ENCODE measurements at places on chromosomes 5 and 9.

GRCh38 chr5:75756981-75757380, 39.7 kb upstream of the POC5 start:
- DNase-seq = no peak

GRCh38 chr5:147578228-147579024, 68.6 kb upstream of the DPYSL3 start:
- DNase-seq = no peak

GRCh38 chr9:136211441-136212344, 6.8 kb upstream of the LHX3 start:
- DNase-seq = no peak

DNA sequence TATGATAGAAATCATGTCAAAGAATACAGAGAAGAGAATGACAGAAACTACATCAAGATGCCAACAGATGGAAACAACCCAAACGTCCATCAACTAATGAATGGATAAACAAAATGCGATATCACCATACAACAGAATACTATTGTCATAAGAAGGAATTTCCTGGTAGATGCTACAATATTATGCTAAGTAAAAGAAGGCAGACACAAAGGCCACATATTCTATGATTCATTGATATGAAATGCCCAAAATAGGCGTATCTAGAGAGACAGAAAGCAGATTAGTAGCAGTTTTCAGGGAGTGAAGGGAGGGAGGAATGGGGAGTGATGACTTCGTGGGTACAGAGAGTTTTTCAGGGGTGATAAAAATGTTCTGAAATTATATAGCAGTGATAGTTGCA, 58.3 kb upstream of the AKNA start:
- DNase-seq = no peak

DNA sequence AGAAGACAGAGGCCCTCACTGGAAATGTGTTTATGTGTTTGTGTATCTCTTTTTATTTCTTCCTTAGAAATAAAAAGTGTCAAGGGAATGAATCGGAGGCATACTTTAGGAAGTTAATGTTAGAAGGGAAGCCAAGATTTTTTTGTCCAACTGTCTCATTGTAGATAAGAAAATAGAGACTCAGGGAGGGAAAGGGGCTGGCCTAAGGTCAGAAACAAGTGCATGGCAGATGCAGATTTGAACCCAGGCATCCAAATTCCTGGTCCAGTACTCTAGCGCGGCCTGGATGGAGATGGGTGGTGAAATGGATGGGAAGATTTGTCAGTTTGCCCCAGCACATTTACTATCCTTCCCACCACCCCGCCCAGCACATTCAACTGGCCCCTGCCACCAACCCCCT, 19.8 kb upstream of the TNIP1 start:
- DNase-seq = no peak

GRCh38 chr9:82934949-82935348, 128.0 kb downstream of the RASEF start:
- DNase-seq = no peak

DNA sequence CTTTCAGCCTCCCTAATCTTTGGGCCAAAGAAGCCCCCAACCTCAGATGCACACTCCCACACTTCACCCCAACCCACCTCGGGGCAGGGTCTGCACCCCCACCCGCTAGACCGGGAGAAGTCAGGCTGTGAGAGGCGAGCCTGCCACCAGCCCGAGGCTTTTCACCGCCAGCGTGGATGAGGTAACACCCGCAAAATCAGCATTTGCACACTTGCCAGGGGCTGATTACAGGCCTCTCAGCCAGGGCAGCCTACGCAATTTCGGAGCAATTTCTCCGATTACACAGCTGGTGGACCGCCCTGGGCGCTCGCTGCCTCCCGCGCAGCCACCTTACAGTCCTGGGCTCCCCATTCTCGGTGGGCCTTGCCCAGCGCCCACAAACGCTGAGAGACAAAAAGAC, 68.5 kb downstream of the FOXD1 start:
- DNase-seq = no peak

- no peak for DNase-seq
These were observed 294.4 kb downstream of the MARCHF11 start for GRCh38 chr5:15885156-15885555.

DNA sequence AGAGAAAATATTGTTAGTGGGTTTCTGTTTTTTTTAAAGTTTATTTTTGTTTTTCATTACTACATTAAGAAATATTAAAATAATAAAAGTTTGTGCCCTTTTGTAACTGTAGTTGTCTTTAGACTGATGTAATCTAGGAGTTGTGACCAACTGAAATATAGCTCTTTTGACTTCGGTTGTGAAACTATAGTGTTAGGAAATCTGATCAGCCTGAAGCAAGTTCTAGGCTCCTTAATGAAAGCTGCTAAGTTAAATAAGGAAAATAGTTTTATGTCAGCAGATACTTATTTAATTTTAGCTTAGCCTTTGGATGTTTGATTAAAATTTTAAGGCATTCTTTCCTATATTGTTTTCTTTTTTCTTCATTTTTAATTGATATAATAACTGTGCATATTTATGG, 14.2 kb downstream of the AP3S1 start:
- DNase-seq = no peak

GRCh38 chr9:96056226-96056625, 180.7 kb downstream of the ERCC6L2 start:
- DNase-seq = no peak

GRCh38 chr5:76450054-76450453, 47.0 kb downstream of the IQGAP2 start:
- no peak for DNase-seq

DNA sequence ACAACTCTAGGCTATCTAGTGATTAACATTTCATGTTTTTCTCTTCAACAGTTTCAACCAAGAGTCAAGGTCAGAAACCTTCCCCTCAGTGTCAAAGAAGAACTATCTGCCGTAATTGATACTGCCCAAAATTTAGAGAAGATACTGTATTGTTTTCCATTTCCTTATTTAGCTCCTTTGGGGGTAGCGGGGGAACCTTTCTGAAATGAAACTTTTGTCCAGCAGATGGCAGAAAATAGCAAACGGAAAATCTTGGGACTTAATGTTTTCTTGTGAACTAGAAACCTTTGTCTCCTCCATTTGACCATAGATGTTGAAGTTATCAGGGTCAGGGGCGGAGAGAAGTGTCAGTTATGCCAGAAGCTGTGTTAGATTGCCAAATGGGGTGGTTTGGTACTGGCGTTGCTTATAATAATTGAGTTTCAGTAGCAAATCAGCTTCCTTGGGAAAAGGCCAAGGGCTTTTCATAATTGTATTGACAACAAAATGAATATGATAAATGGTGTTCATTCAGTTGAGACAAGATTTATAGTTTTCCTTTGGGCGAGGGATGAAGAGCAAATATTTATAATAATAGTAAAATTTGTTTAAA, 101.7 kb upstream of the TLX3 start:
- no peak for DNase-seq

DNA sequence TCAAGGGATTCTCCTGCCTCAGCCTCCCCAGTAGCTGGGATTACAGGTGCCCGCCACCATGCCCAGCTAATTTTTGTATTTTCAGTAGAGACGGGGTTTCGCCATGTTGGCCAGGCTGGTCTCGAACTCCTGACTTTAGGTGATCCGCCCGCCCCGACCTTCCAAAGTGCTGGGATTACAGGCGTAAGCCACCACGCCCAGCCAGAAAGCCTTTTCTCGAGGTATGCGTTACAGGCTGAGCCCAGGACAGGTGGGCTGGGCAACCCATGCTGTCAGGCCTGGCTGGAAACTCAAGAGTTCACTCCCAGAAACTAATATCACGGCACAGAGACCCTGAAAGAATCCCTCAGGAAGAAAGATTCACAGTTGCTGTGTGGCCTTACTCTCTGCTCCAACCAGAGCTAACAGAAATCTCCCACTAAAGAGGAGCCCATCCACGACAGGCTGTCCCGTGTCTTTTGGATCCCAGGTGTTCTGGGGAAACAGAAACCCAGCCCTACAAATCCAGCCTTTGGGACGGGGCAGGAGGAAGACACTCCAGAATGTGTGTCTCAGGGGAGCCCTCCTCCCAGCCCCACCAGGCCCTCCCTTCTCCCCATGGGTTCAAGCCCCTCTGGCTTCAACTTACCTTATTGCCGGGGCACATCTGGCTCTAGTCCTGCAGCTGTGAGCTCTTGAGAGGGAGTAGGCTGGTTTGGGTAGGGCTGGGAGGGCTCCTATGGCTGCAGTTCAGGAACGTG, 400 bp downstream of the TIFAB start:
- no peak for DNase-seq

DNA sequence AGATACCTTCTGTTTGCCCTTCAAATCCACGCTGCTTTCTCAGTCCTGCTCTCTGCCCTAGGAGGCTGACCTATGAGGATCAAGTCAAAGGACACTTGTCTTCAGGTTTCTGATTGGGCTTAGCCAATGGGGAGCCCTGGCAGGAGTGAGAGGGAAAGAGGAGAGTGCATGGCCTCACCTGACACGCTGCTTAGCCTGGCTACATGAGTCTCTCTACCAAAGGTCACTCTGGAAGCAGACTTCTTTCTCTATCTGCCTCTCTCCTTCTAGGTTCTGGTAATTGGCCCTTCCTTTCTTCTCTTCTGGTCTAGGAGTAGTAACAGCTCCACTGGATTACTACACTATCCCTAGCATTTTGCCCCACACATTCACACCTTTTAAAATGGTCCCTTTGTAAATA, 13.1 kb downstream of the ARSB start:
- DNase-seq = no peak

GRCh38 chr9:14344941-14345353, 31.0 kb upstream of the NFIB start:
- no peak for DNase-seq

- DNase-seq = no peak
These were observed 2.2 kb downstream of the RACK1 start for GRCh38 chr5:181241393-181241975.

DNA sequence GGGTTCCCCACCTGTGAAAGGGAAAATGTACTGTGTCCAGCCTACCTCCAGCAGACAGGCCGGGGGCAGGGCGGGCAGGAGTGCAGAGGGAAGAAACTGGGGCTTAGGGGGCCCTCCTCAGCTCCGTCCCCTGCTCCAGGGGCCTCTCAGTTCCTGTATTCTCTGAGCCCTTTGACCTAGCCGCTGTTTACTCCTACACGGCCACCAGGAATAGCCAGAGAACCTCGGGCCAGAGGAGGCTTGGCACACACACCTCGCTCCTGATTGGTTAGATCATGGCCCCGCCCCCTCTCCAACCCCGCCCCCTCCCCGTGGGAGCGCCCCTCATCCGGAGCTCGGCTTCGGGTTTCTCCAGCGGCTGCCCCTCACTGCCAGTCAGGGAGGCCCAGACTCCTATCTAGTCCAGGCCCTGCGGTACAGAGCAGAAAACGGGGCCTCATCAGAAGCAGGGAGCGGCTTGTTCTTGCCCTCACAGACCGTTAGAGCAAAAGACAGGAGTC, 2.2 kb downstream of the ST6GALNAC6 start:
- DNase-seq = no peak

DNA sequence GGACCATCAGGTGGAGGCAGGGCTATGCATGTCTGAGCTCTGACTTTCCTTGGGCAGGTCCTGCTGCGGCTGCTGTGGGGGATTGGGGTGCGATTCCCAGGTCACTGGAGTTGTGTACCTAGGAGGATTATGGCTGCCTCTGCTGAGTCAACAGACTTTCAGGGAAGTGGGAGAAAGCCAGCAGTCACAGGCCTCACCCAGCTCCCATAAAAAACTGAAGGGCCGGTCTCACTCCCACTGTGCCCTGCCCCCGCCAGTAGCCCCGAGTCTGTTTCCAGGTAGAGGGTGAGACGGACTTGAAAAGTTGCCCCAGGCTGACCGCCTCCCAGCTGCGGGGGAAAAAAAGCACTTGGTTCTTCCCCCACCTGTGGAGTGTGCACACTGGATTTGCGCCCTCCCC, 76.7 kb downstream of the FAM170A start:
- no peak for DNase-seq

DNA sequence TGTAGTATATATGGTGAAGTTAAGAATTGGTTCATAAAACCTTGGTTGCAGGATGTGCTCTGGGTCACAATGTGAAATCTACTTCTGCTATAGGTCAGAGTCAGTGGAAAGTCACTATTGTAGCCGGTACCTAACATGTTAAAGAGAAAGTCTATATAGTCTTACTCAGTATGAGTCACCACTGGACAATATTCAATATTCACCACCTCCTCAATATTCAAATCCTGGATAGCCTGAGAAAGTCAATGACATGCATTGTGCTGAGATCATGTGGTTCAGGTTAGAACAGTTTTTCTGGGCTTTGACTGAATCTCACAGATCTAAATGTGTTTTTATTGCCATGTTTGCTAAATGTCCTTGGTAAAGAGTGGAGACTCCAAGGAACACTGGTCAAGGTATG, 108.8 kb downstream of the HMHB1 start:
- no peak for DNase-seq

- no peak for DNase-seq
These were observed 3.5 kb downstream of the ESM1 start for GRCh38 chr5:54981928-54982327.

DNA sequence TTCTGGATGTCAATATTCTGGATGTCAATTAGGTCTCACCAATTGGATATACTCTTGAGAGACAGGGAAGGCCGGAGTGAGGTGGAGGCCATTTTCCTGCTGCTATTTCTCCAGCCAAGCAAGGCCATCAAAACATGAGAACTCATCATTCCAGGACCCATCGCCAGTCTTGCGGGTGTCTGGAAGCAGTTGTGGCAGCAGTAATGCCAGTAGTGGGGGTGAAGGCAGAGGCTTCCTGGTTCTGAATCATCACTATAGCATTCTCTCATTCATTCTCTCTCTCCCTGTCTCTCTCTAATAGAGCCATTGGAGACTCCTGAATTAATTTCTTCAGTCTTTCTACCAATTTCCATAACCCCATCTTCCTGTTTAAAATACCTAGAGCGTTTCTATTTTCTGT, 71.8 kb downstream of the EGFLAM start:
- no peak for DNase-seq

DNA sequence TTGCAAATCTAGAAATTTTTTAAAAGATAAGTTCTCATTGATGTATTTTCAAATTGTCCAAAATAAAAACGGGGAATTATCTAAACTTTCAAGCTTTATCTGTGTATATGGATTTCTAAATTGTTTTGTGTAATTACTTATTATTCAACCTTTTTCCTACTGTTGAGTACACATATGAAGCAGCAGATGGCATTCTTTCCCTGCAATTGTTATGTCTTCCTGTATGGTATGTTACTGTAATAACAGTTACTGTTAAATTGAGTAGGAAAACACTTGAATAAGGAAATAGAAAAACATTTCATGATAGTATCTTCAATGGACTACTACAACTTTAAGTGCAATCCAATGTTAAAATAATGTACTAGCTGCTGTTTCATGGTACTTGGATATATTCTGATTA, 124.8 kb downstream of the RANBP17 start:
- DNase-seq = no peak

- DNase-seq = no peak
These were observed 866 bp upstream of the SEMA6A start for GRCh38 chr5:116575326-116576052.

DNA sequence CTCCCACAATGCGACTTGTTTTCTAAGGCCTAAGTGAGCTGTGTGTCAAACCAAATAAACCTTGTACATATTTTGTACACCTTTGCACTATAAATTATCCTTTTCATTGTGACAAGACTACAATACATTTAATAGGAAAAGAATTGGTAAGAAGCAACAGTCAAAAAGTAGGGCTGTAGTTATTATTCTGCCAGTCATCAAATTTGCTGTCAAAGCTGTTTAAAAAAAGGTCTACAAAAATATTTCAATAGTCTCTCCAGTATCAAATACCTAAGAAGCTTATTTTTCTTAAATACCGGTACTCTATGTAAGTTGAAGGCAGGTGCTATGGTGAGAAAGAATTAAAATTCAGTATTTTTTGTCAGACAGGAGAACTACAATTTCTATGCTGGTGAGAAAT, 40.5 kb downstream of the TLE1 start:
- no peak for DNase-seq
